ENCODE measurements at places on chromosomes 6 and 20.

DNA sequence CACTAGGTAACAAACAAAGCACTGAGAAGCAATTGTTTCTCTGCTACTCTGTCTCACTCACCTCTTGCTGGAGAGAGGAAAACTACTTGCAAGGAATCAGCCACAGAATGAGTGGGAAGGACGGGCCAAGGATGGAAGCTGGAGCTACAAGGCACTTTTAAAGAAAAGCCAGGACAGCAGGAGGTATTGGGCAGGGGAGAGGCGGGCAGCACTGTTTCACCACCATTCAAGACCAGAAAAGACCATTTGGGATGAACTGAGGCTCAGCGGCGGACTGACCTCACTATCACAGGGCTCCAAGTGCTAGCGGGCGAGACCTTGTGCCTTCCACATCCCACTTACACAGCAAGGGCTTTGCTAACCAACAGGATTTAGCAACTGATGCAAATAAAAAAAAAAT lies 137.4 kb downstream of the IPCEF1 start:
- H3K27ac ChIP-seq: no peak overlapping the region
- no peak for DNase-seq
- peaks cover 11% of the 10 kb centered on the region for H3K4me1 ChIP-seq
- peaks cover 11% of the 10 kb centered on the region for H3K27me3 ChIP-seq
- no peak overlapping the region for H3K4me3 ChIP-seq
- peaks cover 17% of the 10 kb centered on the region for H3K36me3 ChIP-seq

GRCh38 chr20:2285613-2286012 lies 10.2 kb upstream of the TGM3 start:
- no peaks in the 10 kb centered on the region for H3K36me3 ChIP-seq
- peaks cover 6% of the 10 kb centered on the region for H3K4me1 ChIP-seq
- H3K27ac ChIP-seq: no peak overlapping the region
- peaks cover 4% of the 10 kb centered on the region for H3K27me3 ChIP-seq

DNA sequence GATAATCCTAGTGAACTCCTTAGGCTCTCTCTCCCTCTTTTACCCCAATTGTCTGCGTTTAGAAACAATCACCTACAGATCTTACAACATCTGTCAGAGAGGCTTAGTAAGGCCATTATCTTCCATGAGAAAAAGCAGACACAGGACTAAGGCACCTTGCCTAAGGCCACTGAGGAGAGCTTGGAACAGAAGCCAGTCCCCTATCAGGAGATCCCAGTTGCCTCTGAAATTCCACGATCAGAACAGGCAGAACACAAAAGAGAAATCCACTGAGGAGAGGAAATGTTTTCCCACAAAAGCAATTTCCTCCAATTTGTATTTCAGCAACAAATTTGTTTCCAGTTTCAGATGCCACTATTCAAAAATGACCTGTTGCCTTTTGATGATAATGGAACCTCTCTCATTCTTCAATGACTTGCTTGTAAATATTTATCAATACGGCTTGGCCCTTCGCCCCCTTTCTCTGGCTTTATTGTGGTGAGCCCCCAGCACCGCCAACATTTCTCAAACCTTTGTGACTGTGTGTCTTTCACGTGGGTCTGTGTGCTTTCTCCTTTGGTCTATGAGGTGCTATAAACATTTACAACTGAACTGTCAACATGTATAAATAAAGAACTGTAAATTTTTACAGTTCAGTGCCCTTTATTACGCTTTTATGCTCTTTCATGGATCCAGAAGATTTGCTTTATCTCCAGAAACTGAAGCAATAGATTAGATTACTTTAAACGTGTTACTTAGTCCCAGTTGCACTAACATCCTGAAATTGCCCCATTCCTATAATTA lies 187.8 kb upstream of the PHACTR1 start:
- peaks cover 7% of the 10 kb centered on the region for H3K27me3 ChIP-seq
- H3K36me3 ChIP-seq: no peaks in the 10 kb centered on the region
- no peak overlapping the region for H3K4me3 ChIP-seq

DNA sequence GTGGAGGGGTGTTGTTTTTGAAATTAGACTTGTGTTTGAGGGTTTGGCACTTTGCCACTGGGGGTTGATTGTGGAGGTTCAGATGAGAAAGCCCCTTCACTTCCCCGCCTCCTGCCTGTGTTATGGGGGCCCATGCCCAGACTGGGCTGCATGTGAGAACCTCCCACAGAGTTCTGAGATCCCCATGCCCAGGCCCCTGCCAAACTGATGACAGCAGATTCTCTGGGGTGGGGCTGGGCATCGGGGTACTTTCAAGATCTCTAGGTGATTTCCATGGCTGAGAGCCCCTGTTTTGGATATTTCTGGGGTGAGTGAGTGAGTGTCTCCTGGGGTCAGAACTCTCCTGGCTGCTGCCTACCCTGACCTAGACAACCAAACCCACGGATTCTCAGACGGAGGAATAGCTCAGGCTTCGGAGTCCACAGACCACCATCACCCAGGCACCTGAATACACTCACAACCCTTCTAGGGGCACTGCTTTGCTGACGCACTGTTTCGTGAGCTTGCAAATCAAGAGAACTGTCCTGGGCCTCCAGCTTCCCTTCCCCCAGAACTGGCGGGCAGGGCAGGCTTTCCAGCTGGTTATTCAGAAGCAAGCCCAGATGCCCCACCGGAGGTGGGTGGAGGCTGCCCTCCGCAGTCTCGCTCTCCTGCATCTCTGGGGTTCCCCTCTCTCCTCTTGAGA lies 6.3 kb downstream of the BCAS1 start:
- H3K4me3 ChIP-seq: no peak overlapping the region
- no peaks in the 10 kb centered on the region for H3K36me3 ChIP-seq
- no peak overlapping the region for H3K27ac ChIP-seq
- DNase-seq: no peak

DNA sequence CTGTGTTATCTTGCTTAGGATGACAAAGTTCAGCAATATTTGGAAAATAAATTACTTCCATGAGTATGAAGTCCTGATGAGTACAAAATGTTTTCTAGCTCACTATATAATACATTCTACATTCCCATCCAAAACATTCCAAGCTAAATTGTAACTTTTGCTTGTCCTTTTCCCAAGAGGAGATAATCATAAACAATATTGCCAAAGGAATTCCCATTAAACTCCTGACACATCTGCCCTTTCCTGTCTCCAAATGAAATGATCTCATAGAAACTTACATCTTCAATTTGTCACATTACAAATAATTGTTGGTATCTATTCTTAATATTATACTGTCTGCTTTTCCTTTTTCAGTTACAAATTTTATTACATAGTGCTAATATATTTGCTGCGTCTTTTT lies 20.4 kb upstream of the SENP6 start:
- no peak overlapping the region for H3K27ac ChIP-seq
- no peaks in the 10 kb centered on the region for H3K36me3 ChIP-seq
- DNase-seq: no peak
- H3K27me3 ChIP-seq: peaks cover 6% of the 10 kb centered on the region
- H3K4me3 ChIP-seq: no peak overlapping the region

DNA sequence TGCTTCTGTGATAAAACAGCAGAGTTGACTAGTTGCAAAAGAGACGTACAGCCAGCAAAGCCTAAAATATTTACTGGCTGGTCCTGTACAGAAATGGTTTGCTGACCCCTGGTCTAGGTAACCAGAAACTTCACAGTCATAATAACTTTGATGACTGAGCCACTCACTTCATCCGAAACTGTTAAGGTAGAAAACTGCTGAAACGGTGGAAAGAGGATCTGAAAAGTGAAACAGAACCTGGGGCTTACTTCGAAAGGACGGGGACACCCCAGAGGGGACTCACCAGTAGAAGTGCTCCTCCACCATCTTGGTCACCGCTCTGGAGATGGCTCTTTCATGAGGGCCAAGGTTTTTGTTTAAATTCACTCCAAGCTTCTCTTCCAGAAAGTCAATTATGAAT lies 16.4 kb downstream of the FAXC start:
- no peak overlapping the region for H3K4me3 ChIP-seq
- DNase-seq: no peak
- H3K27me3 ChIP-seq: peaks cover 12% of the 10 kb centered on the region
- H3K36me3 ChIP-seq: no peaks in the 10 kb centered on the region
- peaks cover 6% of the 10 kb centered on the region for H3K4me1 ChIP-seq

DNA sequence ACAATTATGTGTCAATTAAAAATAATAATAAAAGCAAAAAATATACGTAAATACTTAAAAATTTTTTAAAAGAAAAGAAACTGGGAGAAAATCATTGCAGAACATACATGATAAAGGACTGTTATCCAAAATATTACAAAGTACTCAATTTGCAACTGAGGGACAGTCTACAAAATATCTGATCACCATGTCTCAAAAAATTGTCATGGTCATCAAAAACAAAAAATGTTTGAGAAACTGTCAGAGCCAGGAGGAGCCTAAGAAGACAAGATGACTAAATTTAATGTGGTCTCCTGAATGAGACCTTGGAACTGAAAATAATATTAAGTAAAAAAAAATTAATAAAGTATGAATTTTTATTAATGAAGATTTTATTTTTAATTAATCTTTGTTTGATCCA lies 43.5 kb downstream of the DTNBP1 start:
- no peak for DNase-seq
- H3K4me3 ChIP-seq: no peak overlapping the region
- no peaks in the 10 kb centered on the region for H3K27me3 ChIP-seq

- no peak overlapping the region for H3K4me3 ChIP-seq
- no peaks in the 10 kb centered on the region for H3K4me1 ChIP-seq
- no peaks in the 10 kb centered on the region for H3K36me3 ChIP-seq
- no peak overlapping the region for H3K27ac ChIP-seq
- H3K27me3 ChIP-seq: no peaks in the 10 kb centered on the region
Measured at GRCh38 chr20:57225197-57225733, 41.2 kb downstream of the BMP7 start.

DNA sequence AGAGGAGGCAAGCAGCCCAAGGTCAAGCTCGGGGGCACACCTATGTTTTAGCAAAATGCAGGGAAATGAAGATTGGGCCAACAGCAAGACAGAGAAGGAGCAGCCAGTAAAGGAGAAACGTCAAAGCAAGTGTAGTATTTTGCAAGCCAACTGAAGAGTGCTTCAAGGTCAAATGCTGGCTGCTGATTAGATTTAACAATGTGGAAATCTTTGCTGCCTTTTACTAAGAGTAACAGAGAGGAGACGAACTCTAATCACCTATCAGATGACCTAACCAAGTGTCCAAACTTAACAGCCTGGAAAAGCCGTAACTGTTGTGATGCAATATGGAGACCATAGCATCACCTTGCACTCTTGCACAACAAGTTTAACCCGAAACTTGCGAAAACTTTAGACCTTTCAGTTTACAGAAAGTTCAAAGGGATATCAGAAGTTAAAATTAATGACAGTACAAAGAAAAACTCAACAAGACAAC lies 30.4 kb downstream of the AKIRIN2 start:
- no peak for DNase-seq
- no peak overlapping the region for H3K4me3 ChIP-seq
- H3K4me1 ChIP-seq: peaks cover 9% of the 10 kb centered on the region
- no peak overlapping the region for H3K27ac ChIP-seq
- H3K27me3 ChIP-seq: no peaks in the 10 kb centered on the region

DNA sequence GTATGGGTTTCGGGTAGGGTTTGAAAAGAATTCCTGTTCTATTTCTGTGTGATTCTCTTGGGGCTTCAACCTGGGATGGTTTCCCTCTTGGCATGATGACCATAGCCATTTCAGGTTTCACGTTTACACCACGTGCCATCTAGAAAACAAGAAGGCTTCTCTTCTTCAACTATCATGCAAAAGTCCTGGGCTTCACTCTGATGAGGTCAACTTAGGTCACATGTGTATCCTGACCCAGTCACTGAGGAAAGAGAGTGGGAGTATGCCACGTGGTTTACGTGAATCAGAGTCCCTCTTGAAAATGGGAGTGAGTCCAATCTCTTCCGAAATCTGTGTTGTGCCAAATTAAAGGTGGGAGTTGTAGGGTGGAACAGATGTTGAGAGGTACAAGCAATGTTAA lies 141.3 kb upstream of the INSM1 start:
- DNase-seq: no peak
- no peaks in the 10 kb centered on the region for H3K36me3 ChIP-seq
- H3K4me3 ChIP-seq: no peak overlapping the region
- H3K4me1 ChIP-seq: no peaks in the 10 kb centered on the region
- no peak overlapping the region for H3K27ac ChIP-seq
- peaks cover 6% of the 10 kb centered on the region for H3K27me3 ChIP-seq

DNA sequence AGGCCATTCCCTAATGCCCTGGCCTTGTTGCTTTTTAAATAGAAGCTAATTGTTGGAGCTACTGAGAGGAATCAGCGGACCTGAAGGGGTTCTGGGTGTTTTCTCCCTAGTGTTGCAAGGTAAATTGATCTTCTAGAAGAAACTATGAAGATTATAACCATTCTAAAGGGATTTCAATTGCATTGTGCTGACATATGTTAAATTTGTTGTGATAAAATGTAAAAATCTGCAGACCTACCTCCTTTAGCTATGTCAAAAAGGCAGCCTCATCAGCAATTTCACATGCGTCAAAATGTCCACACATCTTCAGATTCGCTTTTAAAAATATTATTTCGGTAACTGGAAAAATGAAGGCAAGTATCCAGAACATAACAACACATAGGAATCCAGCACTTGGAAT lies 44.4 kb downstream of the IYD start:
- no peak overlapping the region for H3K27ac ChIP-seq
- no peak for DNase-seq
- H3K36me3 ChIP-seq: no peaks in the 10 kb centered on the region
- H3K4me3 ChIP-seq: no peak overlapping the region
- H3K27me3 ChIP-seq: peaks cover 66% of the 10 kb centered on the region

- no peak overlapping the region for H3K4me3 ChIP-seq
- peaks cover 66% of the 10 kb centered on the region for H3K4me1 ChIP-seq
- H3K36me3 ChIP-seq: no peaks in the 10 kb centered on the region
- H3K27me3 ChIP-seq: no peaks in the 10 kb centered on the region
- no peak for DNase-seq
Measured at GRCh38 chr6:35722121-35722761, 14.6 kb upstream of the ARMC12 start.

DNA sequence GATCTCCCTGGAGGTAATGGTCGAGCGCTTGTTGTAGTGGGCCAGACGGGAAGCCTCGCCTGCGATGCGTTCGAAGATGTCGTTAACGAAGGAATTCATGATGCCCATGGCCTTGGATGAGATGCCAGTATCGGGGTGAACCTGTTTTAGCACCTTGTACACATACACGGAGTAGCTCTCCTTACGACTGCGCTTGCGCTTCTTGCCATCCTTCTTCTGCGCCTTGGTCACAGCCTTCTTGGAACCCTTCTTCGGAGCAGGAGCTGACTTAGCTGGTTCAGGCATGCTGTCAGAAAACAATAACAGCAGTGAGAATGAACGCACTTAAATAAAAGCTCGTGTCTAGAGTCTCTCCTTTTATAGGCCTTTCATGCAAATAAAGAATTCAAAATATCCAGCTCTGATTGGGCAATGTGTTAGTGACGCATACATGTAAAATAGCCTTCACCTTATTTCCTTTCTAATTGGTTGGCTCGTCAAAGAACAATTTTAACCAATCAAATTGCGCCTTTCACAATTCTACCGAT lies 129.2 kb downstream of the HFE start:
- H3K36me3 ChIP-seq: no peaks in the 10 kb centered on the region
- no peak overlapping the region for H3K4me3 ChIP-seq
- H3K27me3 ChIP-seq: no peaks in the 10 kb centered on the region
- DNase-seq: peak; percentile 87

DNA sequence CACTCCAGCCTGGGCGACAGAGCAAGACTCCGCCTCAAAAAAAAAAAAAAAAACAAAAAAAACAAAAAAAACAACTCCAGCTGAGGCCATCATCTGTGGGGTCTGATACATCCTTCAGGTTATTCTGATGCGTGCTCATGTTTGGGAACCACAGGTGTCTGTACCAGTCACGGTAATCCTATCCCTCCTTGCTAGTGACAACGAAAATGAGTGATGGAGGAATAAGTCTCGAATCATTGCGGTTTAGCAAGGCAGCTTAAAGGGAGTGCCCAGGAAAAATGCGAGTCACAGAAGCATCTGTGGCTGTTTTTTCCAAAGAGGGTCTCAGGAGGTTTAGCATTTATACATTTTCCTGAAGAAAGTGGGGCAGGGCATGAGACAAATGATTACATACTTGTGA lies 48.8 kb downstream of the MCUR1 start:
- H3K4me1 ChIP-seq: peaks cover 44% of the 10 kb centered on the region
- H3K4me3 ChIP-seq: peak overlapping the region; percentile 12
- H3K36me3 ChIP-seq: peaks cover 2% of the 10 kb centered on the region
- H3K27ac ChIP-seq: no peak overlapping the region
- no peak for DNase-seq
